Suprapubic skin (tissue), 4 donors: ENCODE measurements at places on chromosomes 1 and 21.

GRCh38 chr1:161089938-161090337, 580 bp upstream of the NECTIN4 start:
- H3K27me3 ChIP-seq: no peaks in the 10 kb centered on the region
- H3K36me3 ChIP-seq: no peaks in the 10 kb centered on the region
- H3K4me1 ChIP-seq: peaks cover 42% of the 10 kb centered on the region
- H3K27ac ChIP-seq: peak overlapping the region; percentile 92
- H3K4me3 ChIP-seq: no peak overlapping the region
- no peak for DNase-seq

DNA sequence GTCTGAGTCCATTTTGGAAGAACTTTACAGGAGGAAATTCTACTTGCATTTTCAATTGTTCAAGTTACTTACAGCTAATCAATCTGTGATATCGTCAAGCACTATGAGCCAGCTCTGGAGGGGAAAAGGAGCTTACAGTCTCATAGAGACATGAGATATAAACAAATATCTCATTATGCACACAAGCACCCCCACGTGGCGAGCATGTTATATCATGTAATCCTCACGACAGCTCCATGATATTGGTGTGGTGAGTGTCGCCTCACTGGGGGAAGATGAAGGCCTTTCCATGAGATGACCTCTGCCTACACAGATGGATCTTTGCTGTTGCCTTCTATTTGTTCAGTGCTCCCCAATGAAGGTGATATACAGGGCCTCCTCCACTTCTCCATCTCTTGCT, 34.6 kb downstream of the TNR start:
- no peaks in the 10 kb centered on the region for H3K4me1 ChIP-seq
- H3K4me3 ChIP-seq: no peak overlapping the region
- H3K27me3 ChIP-seq: peaks cover 3% of the 10 kb centered on the region
- H3K36me3 ChIP-seq: no peaks in the 10 kb centered on the region

GRCh38 chr1:236168716-236169429, 26.5 kb downstream of the GPR137B start:
- H3K4me1 ChIP-seq: no peaks in the 10 kb centered on the region
- peak; percentile 71 for DNase-seq
- H3K27ac ChIP-seq: no peak overlapping the region
- H3K36me3 ChIP-seq: peaks cover 12% of the 10 kb centered on the region
- no peaks in the 10 kb centered on the region for H3K27me3 ChIP-seq

GRCh38 chr1:51340380-51340779, 10.0 kb upstream of the TTC39A start:
- H3K4me3 ChIP-seq: no peak overlapping the region
- H3K27ac ChIP-seq: no peak overlapping the region
- H3K36me3 ChIP-seq: no peaks in the 10 kb centered on the region

DNA sequence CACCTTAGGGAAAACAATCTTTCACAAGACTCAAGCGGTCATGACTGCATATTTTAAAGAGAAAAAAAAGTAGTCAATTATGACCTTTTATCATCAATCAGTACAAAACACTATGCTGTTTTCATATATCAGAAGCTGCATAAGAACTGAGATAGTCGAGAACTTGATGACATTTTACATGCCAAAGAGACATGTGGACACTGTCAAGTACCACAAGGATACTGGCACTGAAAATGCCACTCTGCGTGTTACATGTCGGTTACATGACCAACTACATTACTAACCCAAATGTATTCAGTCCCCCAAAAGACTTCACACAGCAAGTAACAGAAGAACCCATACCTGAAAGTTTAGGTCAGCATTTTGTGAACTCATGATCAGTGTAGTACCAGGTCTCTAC, 975.0 kb upstream of the ADGRL4 start:
- H3K4me1 ChIP-seq: peaks cover 11% of the 10 kb centered on the region
- H3K36me3 ChIP-seq: no peaks in the 10 kb centered on the region
- no peak overlapping the region for H3K27ac ChIP-seq
- H3K27me3 ChIP-seq: no peaks in the 10 kb centered on the region

DNA sequence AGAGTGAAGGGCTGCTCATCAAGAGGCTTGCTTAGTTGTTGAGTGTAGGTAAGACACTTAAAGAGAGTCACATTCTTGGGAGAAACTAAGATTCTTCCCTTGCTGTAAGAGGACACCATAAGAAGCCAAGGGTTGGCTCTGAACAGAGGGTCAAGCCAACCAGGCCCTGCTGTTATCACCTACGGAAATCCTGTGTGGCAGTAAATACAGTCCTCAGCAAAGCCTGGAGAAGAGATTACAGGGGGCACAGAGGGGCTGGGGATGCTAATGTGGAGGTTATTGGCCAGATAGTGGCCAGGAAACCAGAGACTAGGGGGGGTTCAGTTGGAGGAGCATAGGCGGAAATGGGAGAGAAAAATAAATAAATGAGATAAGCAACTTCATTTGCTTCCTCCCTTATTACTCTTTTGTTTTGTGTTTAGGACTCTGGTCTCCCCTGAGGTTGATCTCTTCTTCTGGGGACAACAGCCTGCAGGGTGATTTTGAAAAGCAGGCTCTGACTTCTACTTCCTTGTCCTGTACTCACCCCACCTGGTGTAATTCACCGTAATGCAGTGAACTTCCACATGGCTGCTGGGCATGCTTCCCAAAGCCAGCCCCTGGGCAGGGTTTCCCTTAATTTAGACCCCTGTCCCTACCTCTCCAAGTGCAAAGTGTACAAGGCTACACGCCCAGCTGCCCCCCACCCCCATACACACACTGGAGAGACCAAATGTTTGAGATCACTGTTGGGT, 40.9 kb downstream of the MTARC1 start:
- no peak for DNase-seq
- H3K27me3 ChIP-seq: no peaks in the 10 kb centered on the region
- H3K36me3 ChIP-seq: no peaks in the 10 kb centered on the region
- no peaks in the 10 kb centered on the region for H3K4me1 ChIP-seq
- H3K4me3 ChIP-seq: no peak overlapping the region

- DNase-seq: no peak
- H3K36me3 ChIP-seq: no peaks in the 10 kb centered on the region
- peaks cover 11% of the 10 kb centered on the region for H3K4me1 ChIP-seq
- peak within 1 kb of the TSS; percentile 43 for H3K4me3 ChIP-seq
These were observed at the start of gene SYT14 for GRCh38 chr1:209937996-209938959. TSS of gene SYT14 (plus strand) at chr1:209938217. CDS start at chr1:209938265, 48 bp downstream.

DNA sequence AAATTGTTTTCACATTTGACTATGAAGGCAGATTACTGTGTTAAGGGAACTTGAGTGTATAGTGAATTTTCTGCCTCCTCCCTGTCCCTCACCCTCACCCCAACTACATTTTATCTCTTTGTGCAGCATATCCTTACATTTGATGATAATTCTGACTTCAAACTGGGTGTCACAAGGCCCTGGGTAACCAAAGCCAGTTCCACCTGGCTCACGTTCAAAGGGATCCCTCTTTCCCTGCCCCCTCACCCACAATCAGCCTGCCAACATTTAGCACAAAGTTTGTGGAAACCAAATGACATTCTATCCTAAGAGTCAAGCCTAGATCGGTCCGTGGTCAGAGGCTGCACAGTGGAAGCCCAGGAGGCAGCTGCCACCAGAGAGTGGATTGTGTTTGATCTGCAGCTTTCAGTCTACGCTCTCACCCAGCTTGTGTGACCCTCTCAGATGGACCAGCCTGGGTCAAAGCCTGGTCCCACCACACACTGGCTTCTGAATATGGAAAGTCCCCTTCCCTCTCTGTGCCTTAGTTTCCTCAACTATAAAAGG, 10.3 kb downstream of the KIAA0040 start:
- H3K4me3 ChIP-seq: no peak overlapping the region
- peaks cover 49% of the 10 kb centered on the region for H3K4me1 ChIP-seq
- DNase-seq: no peak
- no peaks in the 10 kb centered on the region for H3K36me3 ChIP-seq

DNA sequence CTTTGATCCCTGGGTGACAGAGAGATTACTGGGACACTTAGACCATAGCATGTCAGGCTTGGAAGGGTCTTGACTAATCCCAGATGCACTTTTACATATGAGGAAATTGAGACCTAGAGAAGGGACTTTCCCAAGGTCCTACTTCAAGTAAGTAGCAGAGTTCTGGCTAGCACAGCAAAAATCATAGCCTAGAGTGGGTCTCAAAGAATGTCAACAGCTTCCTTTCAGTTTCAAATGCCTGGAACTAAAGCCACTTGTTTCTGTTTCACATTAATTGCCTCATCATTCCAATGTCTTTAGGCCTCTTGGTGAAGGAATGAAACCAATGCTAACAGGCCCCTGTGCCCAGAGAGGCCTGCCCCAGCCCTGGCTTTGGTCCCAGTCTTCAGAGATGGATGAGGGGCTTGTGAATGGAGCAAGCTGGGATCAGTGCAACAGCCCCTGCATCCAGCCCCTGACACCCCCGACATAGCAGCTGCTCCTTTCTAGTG, 26.6 kb downstream of the ATF3 start:
- H3K4me1 ChIP-seq: peaks cover 30% of the 10 kb centered on the region
- H3K27ac ChIP-seq: peak overlapping the region; percentile 53
- DNase-seq: peak; percentile 37
- no peaks in the 10 kb centered on the region for H3K27me3 ChIP-seq
- H3K36me3 ChIP-seq: no peaks in the 10 kb centered on the region
- no peak overlapping the region for H3K4me3 ChIP-seq

- peaks cover 23% of the 10 kb centered on the region for H3K4me1 ChIP-seq
- H3K36me3 ChIP-seq: no peaks in the 10 kb centered on the region
- H3K27ac ChIP-seq: no peak overlapping the region
- no peaks in the 10 kb centered on the region for H3K27me3 ChIP-seq
- no peak overlapping the region for H3K4me3 ChIP-seq
These were observed 5.2 kb downstream of the PLA2G2D start for GRCh38 chr1:20114021-20114648.

- no peak overlapping the region for H3K4me3 ChIP-seq
- H3K27me3 ChIP-seq: peaks cover 12% of the 10 kb centered on the region
- DNase-seq: no peak
- H3K4me1 ChIP-seq: peaks cover 18% of the 10 kb centered on the region
- H3K27ac ChIP-seq: no peak overlapping the region
These were observed 122.3 kb upstream of the ADAR start for GRCh38 chr1:154730259-154730658.

GRCh38 chr1:54543729-54544496, 4.1 kb upstream of the ACOT11 start:
- no peaks in the 10 kb centered on the region for H3K36me3 ChIP-seq
- peaks cover 32% of the 10 kb centered on the region for H3K4me1 ChIP-seq
- H3K4me3 ChIP-seq: no peak overlapping the region
- H3K27ac ChIP-seq: no peak overlapping the region

GRCh38 chr1:1135339-1136136, 19.6 kb upstream of the C1orf159 start:
- no peak overlapping the region for H3K27ac ChIP-seq
- DNase-seq: no peak
- H3K4me1 ChIP-seq: peaks cover 32% of the 10 kb centered on the region
- H3K4me3 ChIP-seq: no peak overlapping the region
- no peaks in the 10 kb centered on the region for H3K36me3 ChIP-seq
